ENCODE measurements at places on chromosomes 3 and 15.

DNA sequence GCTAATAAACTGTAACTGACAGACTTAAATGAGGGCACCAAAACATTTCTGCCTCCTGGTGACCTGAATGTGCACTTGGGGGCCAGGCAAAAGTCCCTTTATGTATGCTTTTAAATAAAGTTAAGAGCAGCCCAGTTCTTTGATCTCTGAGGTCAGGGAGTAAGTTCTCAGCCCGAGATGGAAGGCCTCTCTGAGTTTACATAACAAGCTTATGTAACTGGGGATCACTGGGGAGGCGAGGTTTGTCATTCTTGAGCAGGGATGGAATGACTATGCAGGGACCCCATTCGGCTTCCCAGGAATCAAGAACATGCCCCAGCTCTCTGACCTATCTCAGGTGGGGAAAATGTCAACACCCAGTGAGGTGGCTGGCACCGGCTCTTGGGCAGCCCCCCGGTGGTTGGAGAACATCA lies 198.7 kb upstream of the BHLHE40 start:
- no peak for DNase-seq

DNA sequence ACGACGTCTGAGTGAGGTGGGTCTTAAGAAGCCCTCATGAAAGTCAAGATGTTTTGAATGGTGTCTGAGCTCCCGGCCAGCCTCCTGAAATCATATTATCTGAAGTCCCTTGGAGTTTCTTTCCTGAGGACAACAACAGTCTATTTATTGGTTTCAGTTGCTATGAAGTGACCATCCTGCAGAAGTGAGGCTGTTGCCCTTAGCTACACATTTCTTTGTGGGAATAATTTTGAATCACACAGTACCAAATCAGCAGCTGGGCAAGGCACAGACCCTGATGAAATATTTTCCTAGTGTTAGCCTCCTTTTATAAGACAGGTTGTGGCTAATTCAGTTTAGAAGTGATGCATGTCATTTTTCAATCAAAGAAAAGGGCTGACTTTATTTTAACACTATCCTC lies 220.7 kb upstream of the AZI2 start:
- DNase-seq = no peak

DNA sequence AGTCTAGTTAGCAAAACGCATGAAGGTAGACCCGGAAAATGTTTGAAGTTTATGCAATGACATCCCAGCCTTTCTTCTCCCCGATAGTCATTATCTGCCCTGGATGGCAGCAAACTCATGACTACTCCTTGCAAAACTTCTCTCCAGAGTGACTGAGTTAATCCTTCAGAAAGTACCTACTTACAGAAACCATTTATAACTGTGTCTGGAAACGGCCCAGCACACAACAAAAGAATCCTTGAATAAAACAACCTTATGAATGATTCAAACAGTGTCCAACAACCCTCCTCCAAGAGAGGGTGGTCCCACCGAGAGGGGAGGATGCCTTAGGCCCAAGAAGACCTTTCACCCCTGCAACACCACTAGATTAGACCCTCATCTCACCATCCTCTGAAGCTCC lies 14.2 kb downstream of the ST8SIA2 start:
- no peak for DNase-seq

- no peak for DNase-seq
Measured at GRCh38 chr3:69774029-69774428, 34.8 kb downstream of the MITF start.
